ENCODE measurements at places on chromosomes 2 and 18. TPM values are rescaled to one million over a fixed set of nuclear protein-coding genes. Genes with fewer than 3 reads are reported as not detected.

VAMP5 gene
- total RNA-seq = not detected

DNA sequence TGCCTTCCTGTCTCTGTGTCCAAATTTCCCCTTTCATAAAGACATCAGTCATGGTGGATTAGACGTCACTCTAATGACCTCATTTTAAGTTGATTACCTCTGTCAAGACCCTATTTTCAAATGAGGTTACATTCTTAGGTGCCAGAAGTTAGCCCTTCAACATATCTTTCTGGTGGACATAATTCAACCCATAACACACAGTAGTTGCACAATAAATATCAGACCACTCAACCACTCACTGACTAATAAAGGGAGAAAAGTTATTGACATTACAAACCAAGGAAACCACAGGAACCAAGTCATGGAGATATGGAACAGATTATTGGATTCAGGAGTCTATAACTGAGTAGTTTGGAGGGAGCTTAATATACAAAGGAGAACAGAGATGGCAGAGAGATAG, 377.4 kb upstream of the ACVR2A start:
- 0 out of 2 replicates have a peak, but pooled peaks cover 7% of the 10 kb centered on the region for H3K4me1 ChIP-seq
- no peaks in the 10 kb centered on the region for H3K36me3 ChIP-seq
- no peaks in the 10 kb centered on the region for H3K27me3 ChIP-seq
- no peak overlapping the region for H3K27ac ChIP-seq

GRCh38 chr18:63999871-64000270, 30.0 kb downstream of the SERPINB8 start:
- 0 out of 2 replicates have a peak, but pooled peaks cover 8% of the 10 kb centered on the region for H3K4me1 ChIP-seq
- no peak overlapping the region for H3K27ac ChIP-seq
- no peak for DNase-seq
- no peaks in the 10 kb centered on the region for H3K27me3 ChIP-seq
- no peak overlapping the region for H3K4me3 ChIP-seq

GAD1 gene
- 10.6 TPM for total RNA-seq

ZAP70 gene
- total RNA-seq = not detected

DNA sequence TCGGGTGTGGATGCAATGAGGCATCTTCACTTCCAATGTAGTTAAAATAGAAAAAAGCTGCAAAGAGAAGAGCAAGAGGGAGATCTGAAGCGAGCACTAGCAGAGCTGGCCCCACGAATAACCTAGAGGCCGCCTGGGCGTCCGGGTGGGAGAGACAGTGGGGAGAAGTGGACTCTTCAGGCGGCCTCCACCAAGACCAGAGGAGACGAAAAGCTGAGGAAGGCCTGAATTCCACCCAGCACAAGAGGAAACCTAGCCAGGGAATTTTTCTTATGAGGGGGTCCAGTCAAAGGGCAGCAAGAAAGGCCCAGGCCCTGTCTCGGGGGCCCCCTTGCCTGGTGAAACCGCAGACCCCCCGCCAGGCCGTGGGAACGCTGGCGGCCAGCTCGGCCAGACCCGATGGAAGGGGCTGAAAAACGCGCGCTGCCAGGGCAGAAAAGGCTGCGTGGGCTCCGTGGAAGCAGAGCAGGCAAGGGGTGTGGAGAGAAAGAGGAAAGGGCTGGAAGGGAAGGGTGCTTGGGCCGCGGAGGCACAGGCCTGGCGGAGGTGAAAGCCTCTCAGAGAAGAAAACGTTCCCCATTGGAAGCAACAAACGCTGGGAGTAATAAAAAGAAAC, 69.2 kb downstream of the KCTD1 start:
- H3K27ac ChIP-seq = peak overlapping the region; percentile 97
- no peaks in the 10 kb centered on the region for H3K27me3 ChIP-seq
- H3K4me3 ChIP-seq = no peak overlapping the region
- H3K36me3 ChIP-seq = peaks cover 9% of the 10 kb centered on the region

GAL3ST2 gene
- total RNA-seq = not detected

CD207 gene
- not detected for total RNA-seq

DNA sequence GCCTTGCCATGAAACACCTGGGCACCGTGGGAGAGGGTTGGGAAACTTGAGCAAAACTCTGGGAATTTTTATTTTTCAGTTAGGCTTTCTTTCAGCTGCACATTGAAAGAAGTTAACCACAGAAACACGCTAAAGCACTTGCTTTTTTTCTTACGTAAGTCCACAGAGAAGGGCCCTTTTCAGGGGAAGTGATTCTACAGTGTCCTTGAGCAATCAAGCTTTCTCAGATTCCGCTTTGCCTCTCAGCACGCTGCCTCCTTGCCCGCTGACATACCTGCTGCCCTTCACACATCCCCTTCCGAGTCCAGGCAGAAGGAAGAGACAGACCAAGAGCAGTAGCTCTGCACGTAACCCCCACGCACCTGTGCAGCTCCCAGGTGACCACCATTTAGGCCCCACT, 135.5 kb upstream of the MYT1L start:
- H3K27ac ChIP-seq = no peak overlapping the region
- H3K27me3 ChIP-seq = peaks cover 60% of the 10 kb centered on the region
- no peak overlapping the region for H3K4me3 ChIP-seq

GRCh38 chr2:238080518-238080917, 19.6 kb upstream of the ESPNL start:
- no peak overlapping the region for H3K27ac ChIP-seq
- peaks cover 16% of the 10 kb centered on the region for H3K4me1 ChIP-seq
- no peak for DNase-seq
- no peaks in the 10 kb centered on the region for H3K27me3 ChIP-seq
- H3K4me3 ChIP-seq = no peak overlapping the region
- H3K36me3 ChIP-seq = peaks cover 9% of the 10 kb centered on the region

LOXHD1 gene
- not detected for total RNA-seq

- H3K4me3 ChIP-seq = no peak overlapping the region
- no peaks in the 10 kb centered on the region for H3K4me1 ChIP-seq
- DNase-seq = peak; percentile 80
- peaks cover 18% of the 10 kb centered on the region for H3K36me3 ChIP-seq
- H3K27me3 ChIP-seq = no peaks in the 10 kb centered on the region
- no peak overlapping the region for H3K27ac ChIP-seq
Measured at GRCh38 chr2:152740743-152741328, 22.4 kb downstream of the ARL6IP6 start.

ALK gene
- total RNA-seq = 0.87 TPM

DNA sequence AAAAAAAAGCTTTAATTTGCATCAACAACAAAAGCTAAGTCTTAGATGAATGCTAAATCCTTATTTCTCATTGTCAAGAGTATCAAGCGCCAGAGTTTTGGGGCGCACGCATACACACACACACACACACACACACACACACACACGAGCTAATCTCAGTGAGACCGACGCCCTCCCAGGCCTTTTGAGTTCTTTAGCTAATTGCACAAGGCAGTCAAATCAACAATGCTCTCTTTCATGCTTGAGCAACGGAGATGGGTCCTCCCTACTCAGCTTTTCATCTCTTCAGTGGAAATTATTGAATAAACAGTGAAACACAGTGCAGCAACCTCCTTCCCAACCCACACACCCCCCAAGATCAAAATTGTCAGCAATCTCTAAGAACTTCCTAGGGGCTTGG, 19.2 kb downstream of the GKN1 start:
- peaks cover 26% of the 10 kb centered on the region for H3K4me1 ChIP-seq
- no peaks in the 10 kb centered on the region for H3K27me3 ChIP-seq
- H3K36me3 ChIP-seq = no peaks in the 10 kb centered on the region
- H3K4me3 ChIP-seq = no peak overlapping the region
- H3K27ac ChIP-seq = no peak overlapping the region

- H3K4me3 ChIP-seq = peak overlapping the region; percentile 84
- no peak overlapping the region for H3K27ac ChIP-seq
- peak; percentile 31 for DNase-seq
- peaks cover 6% of the 10 kb centered on the region for H3K4me1 ChIP-seq
Measured at GRCh38 chr18:2906704-2907549, 60.1 kb downstream of the EMILIN2 start.

- H3K36me3 ChIP-seq = no peaks in the 10 kb centered on the region
- peaks cover 55% of the 10 kb centered on the region for H3K27me3 ChIP-seq
- no peak for DNase-seq
Measured at GRCh38 chr2:217827430-217828201, 175.2 kb downstream of the TNS1 start.

GRCh38 chr18:13444430-13445240, 226.1 kb downstream of the LDLRAD4 start:
- H3K27ac ChIP-seq = no peak overlapping the region
- DNase-seq = no peak
- no peaks in the 10 kb centered on the region for H3K4me1 ChIP-seq

GRCh38 chr18:46163941-46164499, 59.8 kb downstream of the HAUS1 start:
- DNase-seq = no peak
- no peaks in the 10 kb centered on the region for H3K27me3 ChIP-seq
- no peaks in the 10 kb centered on the region for H3K36me3 ChIP-seq
- H3K4me3 ChIP-seq = no peak overlapping the region

Data from PC-3 (cell line).